ENCODE measurements at places on chromosomes 7 and 10.

DNA sequence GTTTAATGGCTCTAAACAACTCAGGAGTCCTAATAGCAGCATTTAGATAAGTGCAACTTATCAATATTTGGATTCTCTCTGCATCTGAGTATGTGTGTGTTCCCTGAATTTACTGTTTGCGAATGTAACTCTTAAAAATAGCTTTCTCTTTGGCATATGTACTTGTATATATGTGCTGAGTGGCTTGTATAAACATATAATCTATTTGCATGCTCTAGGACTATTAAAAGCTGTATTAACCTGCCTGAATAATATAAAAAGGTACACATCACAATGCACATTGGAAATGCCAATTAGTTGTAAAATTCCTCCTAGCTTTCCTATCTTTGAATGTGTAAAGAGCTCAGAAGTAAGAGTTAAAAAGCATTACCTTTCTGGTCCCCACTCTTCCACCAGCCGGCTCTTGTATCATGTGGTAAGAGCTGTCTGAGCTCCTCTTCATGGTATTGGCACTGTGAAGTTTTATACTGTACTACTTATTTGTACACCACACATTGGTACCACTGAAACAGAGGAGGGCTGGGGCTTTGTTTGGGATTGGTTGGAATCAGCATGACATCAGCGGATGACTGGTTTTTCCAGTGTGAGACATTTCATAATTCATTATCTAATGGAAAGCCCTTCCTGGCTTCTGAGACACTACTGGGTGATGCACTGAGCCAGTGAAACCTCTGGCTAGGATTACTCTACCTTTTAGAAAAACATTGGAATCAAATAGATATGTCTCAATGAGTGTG is at the start of gene INHBA:
Gene INHBA, minus strand, starts transcription at position 456 of the 737 bp plus-strand sequence. CDS start 2,716 bp downstream, outside the sequence.
- DNase-seq: no peak

- DNase-seq: peak; percentile 65
These were observed 658 bp upstream of the PTPRN2 start for GRCh38 chr7:158588085-158588877.

GRCh38 chr7:99767662-99768061 is 16.3 kb downstream of the CYP3A4 start:
- no peak for DNase-seq

- no peak for DNase-seq
These were observed 270.7 kb downstream of the PRPF18 start for GRCh38 chr10:13857451-13857850.

DNA sequence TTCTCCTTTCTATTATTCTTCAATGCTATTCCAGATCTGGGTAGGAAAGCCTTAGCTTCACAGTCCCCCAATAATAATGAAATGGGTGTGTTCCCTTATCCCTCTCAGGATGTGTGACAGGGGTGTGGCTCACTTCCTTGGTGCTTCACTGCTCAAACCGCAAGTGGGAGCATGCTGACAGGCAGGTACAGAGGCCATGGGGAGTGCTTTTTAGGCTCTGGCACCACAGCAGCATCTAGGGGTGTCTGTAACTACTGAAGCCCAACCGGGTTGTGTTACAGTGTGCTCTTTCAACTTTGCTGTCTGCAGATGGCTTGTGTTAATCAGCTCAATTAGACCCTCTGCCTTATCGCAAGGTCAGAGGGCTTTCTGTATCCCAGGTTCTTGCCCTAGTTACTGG is 79.4 kb upstream of the CYP2C9 start:
- DNase-seq: no peak

- DNase-seq: peak; percentile 45
These were observed 18.8 kb upstream of the GNA12 start for GRCh38 chr7:2862831-2863361.

- peak; percentile 89 for DNase-seq
These were observed at the start of gene AMPH for GRCh38 chr7:38630720-38631673. Gene AMPH (minus strand): TSS chr7:38631373. CDS start chr7:38631351, 22 bp downstream.

- no peak for DNase-seq
These were observed 539.7 kb upstream of the KCND2 start for GRCh38 chr7:119733127-119733879.

GRCh38 chr7:23020742-23021401 is 6.9 kb upstream of the HYCC1 start:
- no peak for DNase-seq

- DNase-seq: no peak
These were observed 58.9 kb upstream of the C10orf90 start for GRCh38 chr10:126729314-126729870.

DNA sequence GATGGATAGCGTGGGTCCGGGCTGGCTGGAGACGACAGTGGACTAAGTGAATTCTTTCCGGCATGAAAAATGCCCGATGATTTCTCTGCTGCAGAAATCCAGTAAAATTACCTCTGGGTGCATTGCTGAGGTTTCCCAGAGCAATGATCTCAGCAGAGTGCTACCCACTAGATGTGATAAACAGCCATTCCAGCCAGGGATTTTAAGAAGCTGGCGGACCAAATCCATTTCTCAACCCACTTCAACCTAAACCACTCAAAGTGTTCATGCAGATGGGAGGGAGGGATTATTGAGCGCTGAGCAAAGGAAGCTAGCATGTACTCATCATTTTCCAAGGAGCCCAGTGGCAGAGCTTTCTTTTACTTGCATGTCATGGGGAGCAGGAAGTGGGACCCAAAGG is 116.7 kb downstream of the PRKCQ start:
- DNase-seq: no peak

DNA sequence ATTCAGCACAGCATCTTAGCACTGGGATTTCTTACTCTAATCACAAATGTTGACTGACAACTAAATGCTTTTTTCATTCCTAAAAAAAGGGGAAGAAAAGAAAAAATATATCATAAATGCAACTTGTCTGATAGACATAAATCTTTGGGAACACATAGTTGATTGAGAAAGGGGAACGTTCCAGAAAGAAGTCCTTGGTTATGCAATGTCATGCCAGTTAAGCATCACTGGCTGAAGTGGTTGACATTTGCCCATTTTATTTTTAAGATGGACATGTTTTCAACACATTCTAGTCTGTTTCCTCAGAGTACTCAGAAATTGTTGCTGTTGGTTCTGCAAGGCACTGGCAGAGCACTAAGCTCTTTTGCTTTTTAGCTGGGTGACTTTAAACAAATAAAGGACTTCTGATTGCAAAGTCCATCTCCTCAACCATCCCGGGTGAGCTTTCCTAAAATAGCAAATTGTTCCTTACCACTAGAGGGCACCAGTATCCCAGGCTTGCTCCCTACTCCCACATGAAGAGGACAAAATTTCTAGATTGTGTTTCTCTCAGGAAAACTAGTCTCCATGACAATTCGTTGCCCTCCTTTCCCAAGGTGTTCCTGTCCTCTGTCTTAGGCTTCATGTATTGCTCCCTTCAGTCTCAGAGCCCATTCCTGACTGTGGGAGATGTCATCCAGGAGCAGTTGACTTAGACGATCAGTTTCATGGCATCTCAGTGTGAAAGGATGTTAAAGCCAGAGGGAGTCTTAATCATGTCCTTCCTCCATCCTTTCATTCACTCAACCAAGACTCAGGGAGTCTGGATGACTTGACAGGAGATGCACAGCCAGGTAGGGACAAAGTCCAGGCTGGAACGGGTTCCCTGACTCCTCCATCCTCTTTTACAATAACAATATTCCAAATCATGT is 23.9 kb downstream of the OPALIN start:
- peak; percentile 63 for DNase-seq

- no peak for DNase-seq
These were observed 3.4 kb upstream of the FAM24B start for GRCh38 chr10:122882766-122883165.

DNA sequence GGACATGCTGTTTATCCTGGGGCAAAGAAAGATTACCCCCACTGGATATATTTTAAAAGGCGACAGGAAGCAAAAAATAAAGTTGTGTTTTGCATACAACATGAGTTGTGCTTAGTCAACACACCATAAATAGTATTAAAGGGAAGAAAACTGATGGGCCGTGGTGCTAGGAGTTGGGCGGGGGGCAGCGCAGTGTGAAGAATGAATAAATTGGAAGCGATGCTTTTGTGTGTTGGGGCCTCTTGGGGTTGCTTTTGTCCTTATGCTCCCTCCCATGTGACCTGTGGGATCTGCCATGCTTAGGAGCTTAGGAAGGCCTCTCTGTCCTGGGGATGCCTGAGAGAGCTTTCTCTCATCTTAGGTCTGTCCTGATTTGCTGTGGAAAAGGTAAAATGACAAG is 35.0 kb upstream of the AGR3 start:
- DNase-seq: no peak

DNA sequence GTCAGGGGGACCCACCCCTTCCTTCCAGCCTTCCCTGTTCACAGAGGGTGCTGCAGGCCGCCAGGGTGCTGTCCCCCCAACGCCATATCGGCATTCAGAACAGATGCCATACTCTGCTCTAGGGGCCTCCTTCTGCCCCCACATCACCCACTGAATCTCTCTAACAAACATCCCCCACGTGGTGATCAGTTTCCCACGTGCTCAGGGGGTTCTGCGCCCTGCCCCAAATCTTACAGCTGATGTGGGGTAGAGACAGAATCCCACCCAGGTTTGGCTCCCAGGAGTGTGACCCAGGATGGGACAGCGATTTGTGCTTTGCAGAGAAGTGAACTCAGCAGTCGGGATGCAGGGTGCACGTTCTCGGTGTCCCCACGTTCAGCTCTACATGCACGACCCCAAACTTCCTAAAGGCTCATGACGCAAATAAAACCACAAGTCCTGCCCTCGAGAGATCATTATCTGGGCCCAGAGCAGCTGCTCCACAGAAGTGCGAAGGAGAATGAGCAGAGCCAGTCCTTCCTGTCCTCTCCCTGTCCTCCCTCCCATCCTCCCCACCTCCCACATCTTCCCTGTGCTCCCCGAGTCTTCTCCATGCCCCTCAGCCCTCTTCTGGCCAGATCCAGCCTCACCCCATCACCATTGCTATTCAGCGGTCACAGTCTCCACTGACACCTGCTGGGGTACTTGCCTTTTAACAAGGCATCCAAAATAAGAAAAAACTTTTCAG is 423.4 kb downstream of the DNAJB6 start:
- DNase-seq: peak; percentile 35

DNA sequence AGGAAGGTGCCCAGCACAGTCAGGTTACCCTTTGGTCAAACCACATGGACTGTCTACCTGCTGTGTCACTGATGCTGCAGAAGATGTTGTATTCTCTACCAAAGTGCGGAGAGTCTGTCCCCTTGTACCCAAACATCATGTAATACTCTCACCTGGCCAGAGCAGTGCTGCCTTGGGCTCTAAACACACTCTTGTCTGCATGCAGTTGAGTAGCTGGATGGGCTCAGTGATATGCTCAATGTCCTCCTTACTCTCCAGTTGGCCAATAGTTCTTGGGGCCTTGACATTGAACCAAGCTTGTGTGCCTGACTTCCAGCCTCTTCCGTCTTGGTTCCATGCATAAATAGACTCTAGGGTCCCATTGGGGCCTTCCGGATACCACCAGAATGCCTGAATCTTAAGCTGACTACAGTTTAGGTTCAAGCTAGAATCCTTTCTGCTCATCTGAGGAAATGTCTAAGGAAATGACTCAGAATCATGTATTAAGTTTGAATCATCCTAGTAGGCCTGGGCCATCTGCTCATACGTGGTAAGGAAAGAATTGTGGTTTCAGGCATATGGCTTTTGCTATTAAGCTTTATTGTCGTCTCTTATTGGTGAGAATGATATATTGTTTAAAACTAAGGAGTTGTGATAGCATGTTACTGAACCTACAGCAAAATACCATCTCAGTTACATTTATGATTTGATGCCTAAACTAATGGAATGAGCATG is 118.0 kb downstream of the OTUD1 start:
- DNase-seq: no peak

DNA sequence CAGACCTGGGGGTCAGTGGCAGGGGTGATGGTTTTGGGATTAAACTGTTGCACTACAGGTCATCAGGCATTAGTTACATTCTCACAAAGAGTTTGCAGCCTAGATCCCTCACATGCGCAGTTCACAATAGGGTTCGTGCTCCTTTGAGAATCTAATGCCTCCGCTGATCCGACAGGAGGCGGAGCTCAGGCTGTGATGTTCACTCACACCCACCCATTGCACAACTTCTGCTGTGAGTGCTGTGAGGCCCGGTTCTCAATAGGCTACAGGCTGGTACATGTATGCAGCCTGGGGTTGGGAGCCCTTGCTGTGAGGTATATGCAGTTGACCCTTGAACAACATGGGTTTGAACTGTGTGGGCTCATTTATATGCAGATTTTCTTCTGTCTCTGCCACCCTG is 416.4 kb downstream of the GFRA1 start:
- DNase-seq: no peak

DNA sequence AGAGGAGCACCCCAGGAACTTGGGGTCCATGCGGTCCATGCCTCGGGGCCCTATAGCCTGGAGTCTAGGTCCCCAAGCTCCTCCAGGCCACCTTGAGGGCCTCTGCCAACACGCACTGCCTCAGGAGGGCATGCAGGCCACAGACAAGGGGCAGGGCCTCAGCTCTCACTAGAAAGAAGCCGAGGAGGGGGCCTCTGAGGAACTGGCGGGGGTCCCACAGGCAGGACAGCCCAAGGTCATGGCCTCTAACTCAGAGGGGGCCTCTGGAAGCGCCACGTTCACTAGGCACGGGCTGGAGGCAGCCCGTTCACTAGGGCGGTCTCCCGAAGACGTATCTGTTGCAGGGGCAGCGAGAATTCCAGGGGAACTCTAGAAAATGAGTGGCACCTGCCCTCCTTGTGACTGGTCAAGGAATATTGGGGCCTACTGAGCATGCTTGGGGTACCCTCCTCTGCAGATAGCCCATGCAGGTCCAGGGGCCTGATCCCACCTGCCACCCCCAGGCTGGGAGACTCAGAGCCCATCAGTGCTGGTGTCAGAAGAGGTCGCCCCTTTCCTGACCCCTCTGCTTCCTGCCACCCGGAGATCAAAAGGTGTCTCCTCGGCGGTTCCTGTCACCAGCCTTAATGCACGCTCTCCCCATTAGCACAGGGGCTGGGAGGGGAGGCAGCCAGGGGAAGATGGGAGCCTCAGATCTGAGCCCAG is 86.7 kb upstream of the RET start:
- DNase-seq: peak; percentile 43

DNA sequence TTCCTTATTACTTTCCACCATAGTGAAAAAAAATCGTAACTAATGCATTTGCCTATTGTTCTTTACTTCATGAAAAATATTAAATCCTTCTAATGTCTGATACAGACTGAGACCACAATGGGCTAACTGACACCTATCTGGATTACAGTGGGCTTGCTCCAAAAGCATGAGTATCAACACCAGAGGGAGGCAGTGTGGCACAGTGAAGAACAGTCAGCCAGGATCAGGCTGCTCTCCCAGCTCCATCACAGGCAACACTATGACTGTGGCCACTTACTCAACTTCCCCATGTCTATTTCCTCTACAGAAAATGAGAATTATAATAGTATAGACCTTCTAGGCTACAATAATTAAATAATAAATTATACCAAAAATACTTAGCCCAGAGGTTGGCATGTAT is 97.2 kb downstream of the SLC25A13 start:
- no peak for DNase-seq

- no peak for DNase-seq
These were observed 31.4 kb downstream of the OAT start for GRCh38 chr10:124387078-124387874.

- peak; percentile 48 for DNase-seq
These were observed 21.8 kb upstream of the LRRC4 start for GRCh38 chr7:128053023-128053422.
